ENCODE measurements at places on chromosomes 7 and 10.

DNA sequence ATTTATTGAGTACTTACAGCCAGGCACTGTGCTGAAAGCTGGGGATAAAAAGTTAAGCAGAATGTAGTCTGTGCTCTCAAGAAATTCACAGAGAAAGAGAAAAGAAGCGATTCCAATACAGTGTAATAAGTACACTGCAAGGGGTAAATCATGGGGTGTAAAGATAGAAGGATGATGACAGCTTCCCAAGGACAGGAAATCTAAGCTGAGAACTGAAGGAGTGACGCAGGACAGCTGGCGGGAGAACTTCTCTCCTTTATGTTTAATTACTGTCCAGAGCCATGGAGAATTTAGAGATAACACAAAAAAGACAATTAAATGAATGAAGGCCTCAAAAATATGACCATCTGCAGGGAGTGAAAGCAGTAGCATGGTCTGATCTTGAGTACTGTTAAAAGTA is 34.8 kb downstream of the C7orf33 start:
- no peak for DNase-seq

GRCh38 chr10:132938472-132939339 is 3.7 kb downstream of the CFAP46 start:
- DNase-seq: no peak

GRCh38 chr7:126302639-126303038 is 950.1 kb downstream of the GRM8 start:
- DNase-seq: peak; percentile 1

- DNase-seq: no peak
Observed at GRCh38 chr7:108188724-108189123, 58.6 kb upstream of the LAMB4 start.

DNA sequence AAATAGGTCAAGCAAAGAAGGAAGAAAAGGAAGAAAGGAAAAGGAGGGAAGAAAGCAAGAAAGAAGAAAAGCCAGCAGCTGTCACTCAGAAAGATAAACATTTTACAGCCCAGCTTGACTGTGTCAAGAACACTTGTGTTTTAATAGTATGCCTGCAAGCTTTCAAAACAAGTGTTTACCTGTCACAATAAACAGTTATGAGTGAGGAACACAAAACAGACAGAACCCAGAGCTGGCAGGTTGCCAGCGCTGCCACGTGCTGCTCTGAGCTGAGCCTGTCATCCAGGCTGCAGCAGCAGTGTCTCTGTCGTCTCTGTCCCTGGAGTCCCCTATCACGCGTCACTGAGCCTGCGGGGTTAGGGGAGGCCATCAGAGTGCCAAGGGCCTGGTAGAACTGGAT is 827.6 kb upstream of the AUTS2 start:
- peak; percentile 83 for DNase-seq

- no peak for DNase-seq
Observed at GRCh38 chr10:74056050-74056818, 58.3 kb downstream of the VCL start.

DNA sequence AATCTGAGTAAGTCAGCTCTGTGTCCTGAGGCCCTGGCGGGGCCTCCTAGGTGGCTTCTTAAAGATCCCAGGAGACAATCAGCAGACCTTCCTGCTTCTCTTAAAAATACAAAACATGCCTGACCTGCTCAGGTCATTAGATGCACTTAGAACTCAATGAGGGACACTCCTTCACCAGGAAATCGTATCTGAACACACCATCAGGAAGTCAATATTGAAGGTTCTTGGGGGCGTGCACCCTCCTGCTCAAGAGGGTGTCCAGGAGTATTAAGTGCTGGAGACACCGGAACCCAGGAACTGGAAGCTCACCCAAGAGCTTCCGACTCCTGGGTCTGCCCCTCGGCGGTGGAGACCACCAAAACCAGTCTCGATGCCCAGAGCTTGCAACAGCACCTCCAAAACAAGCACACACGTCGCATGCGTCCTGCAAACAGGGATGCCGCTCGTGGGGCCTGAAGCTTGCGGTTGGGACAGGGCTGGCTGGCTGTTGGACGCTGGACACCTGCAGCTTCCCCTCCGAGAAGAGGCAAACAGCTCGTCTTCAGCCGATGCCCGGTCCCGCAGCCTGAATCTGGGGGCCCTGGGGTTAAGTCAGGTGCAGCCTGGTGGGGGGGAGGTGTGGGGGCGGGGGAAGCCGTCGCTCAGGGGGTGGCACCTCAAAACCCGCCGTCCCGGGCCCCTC is 803 bp downstream of the RAPGEF5 start:
- DNase-seq: peak; percentile 56

Data from NCI-H2029 (cell line).